CD8-positive, alpha-beta memory T cell (primary cell): ENCODE measurements at places on chromosomes 7 and 10. TPM values are rescaled to one million over a fixed set of nuclear protein-coding genes. Genes with fewer than 3 reads are reported as not detected.

DNA sequence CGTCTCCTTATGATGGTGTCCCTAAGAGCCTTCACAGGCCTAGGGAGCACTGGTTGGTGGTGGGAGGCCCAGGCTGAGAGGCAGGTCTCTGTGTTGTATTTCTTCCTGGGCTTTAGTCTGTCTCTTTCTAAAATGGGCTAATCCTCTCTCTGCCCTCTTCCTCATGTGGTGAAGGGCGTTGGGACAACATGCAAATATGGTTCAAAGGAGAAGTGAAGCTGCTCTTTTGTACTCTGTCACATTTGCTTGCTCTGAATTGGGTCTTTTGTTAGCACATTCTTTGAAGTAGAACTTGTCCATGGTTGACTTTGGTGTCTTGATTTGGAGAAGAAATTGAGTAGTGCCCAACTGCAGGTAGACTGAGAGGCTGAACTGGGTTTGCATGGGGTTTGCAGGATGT lies 814 bp downstream of the HK1 start:
- H3K36me3 ChIP-seq, result no peaks in the 10 kb centered on the region
- no peaks in the 10 kb centered on the region for H3K4me1 ChIP-seq
- H3K27ac ChIP-seq, result no peak overlapping the region
- H3K4me3 ChIP-seq, result no peak overlapping the region
- H3K27me3 ChIP-seq, result no peaks in the 10 kb centered on the region
- no peak for DNase-seq

The PANK1 gene
- 4.9 TPM for total RNA-seq

- no peak overlapping the region for H3K27ac ChIP-seq
- H3K27me3 ChIP-seq, result no peaks in the 10 kb centered on the region
- no peaks in the 10 kb centered on the region for H3K4me1 ChIP-seq
- no peaks in the 10 kb centered on the region for H3K36me3 ChIP-seq
- H3K4me3 ChIP-seq, result no peak overlapping the region
These were observed 57.1 kb downstream of the BPGM start for GRCh38 chr7:134703782-134704181.

DNA sequence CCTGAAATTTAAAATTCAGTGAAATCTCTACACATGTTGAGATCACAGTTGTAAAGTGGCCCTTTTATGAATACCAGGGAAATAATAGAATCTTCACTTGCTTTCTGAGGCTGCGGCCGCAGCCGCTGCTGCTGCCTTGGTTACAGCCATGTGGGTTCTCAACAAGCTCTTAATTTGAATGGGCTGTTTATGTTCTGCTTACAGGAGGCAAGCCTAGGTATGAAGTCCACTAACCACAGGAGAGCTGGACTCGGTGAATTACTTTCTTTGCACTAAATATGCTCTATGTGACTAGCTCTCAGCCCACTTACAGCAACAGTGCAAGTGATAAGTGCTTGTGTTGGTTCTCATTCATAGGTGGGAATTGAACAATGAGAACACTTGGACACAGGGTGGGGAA lies 410.8 kb downstream of the SFMBT2 start:
- DNase-seq, result no peak
- H3K36me3 ChIP-seq, result no peaks in the 10 kb centered on the region
- no peak overlapping the region for H3K4me3 ChIP-seq
- H3K4me1 ChIP-seq, result no peaks in the 10 kb centered on the region
- H3K27ac ChIP-seq, result no peak overlapping the region

GRCh38 chr7:1466524-1467271 lies 7.4 kb upstream of the MICALL2 start:
- H3K4me3 ChIP-seq, result no peak overlapping the region
- H3K4me1 ChIP-seq, result no peaks in the 10 kb centered on the region
- H3K36me3 ChIP-seq, result no peaks in the 10 kb centered on the region
- H3K27ac ChIP-seq, result no peak overlapping the region
- no peak for DNase-seq

The HOXA2 gene
- total RNA-seq, result not detected

DNA sequence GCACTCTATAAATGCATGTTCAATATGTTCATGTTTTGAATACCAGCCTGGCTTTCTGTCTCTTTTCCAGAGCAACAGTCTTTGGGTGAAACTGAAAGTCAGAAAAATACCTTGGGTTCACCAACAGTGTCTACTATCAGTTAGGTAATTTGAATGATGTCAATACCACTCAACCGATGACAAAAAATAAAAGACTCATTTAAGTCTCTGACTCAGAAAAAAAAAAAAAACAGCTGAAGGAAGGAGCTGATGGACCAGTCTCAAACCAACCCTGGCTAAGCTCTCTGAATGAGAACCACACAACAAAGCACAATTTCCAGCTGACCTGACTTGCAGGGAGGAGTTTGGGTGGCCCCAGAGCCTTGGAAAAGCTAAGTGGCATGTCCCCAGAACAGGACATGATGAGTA lies 42.5 kb downstream of the ABLIM1 start:
- no peak for DNase-seq
- H3K36me3 ChIP-seq, result no peaks in the 10 kb centered on the region
- no peak overlapping the region for H3K27ac ChIP-seq
- H3K4me3 ChIP-seq, result no peak overlapping the region
- H3K27me3 ChIP-seq, result no peaks in the 10 kb centered on the region
- no peaks in the 10 kb centered on the region for H3K4me1 ChIP-seq

DNA sequence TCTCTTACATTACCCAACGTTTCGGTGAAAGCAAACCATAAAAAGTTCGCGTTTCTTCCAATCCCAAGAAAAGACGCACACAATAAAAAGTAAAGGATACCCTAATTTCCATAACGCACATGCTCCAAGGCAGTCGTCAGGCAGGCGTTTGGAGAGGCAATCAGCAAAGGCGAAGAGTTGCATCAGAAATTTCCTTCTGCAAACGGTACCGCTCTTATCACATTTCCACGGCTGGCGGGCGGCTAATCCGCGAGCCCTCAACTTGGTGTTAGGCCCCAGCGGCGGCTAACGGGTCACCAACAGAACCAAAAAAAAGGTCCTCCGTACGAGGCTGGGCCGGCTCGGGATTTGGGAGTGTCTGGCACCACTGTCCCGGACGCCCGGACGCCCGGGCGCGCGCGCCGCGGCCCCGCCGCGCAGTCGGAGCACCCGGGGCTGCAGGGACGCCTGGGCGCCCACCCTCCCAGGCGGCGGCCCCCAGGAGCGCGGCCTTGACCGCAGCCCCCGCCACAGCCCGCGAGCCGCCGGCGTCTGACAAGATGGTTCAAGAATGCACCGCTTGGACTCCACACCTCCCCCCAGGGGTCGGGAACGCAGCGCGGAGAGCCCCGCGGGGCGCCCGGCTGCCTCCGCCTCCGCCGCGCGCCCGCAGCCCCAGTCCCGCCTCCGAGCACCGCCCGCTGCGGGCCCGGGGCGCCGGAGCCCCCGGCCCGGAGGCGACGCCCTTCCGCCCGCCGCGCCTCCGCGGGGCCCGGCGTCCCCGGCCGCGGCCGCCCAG lies 9.8 kb upstream of the GRB10 start:
- no peak for DNase-seq
- peak overlapping the region; percentile 41 for H3K4me3 ChIP-seq
- H3K27ac ChIP-seq, result peak overlapping the region; percentile 68
- H3K36me3 ChIP-seq, result no peaks in the 10 kb centered on the region
- peaks cover 6% of the 10 kb centered on the region for H3K4me1 ChIP-seq

The ADARB2 gene
- total RNA-seq, result not detected

DNA sequence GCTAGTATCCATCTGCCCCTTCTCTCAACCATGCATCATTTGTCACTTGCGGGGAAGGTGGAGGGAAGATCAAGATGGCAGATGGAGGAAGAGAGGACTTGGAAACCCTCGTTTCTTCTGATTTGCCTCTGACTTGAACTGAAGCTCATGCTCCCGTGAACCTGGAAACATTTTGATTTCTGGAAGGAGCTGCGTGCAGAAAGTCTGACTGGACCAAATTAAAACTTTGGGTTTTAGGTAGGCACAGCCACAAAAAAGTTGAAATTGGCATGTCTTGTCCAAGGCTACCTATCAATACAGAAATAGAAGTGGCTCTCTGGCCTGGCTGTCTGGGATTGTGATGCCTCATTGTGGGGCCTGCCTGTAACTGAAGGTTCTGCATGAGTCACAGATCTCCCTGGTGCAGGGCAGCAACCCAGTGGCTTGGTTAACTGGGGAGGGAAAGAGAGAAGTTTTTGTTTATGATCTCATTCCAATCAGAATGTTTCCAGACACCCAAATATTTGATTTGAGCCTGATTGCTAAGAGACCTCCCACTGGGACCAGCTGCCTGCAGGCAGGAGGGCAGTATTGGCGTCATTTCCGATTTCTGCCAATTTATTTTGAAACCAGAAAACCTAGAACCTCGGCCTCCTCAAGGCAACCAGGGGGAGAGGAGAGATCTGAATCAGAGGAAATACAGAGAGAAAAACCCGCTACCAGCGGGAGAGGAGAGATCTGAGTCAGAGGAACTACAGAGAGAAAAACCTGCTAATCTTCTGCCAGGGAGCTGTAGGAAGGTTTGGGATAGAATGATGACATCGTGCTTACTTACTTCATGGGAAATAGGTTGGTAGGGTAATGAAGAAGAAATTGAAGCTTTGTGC lies 363.6 kb downstream of the ANKRD30A start:
- no peak overlapping the region for H3K27ac ChIP-seq
- no peak for DNase-seq
- no peaks in the 10 kb centered on the region for H3K36me3 ChIP-seq
- no peaks in the 10 kb centered on the region for H3K4me1 ChIP-seq

DNA sequence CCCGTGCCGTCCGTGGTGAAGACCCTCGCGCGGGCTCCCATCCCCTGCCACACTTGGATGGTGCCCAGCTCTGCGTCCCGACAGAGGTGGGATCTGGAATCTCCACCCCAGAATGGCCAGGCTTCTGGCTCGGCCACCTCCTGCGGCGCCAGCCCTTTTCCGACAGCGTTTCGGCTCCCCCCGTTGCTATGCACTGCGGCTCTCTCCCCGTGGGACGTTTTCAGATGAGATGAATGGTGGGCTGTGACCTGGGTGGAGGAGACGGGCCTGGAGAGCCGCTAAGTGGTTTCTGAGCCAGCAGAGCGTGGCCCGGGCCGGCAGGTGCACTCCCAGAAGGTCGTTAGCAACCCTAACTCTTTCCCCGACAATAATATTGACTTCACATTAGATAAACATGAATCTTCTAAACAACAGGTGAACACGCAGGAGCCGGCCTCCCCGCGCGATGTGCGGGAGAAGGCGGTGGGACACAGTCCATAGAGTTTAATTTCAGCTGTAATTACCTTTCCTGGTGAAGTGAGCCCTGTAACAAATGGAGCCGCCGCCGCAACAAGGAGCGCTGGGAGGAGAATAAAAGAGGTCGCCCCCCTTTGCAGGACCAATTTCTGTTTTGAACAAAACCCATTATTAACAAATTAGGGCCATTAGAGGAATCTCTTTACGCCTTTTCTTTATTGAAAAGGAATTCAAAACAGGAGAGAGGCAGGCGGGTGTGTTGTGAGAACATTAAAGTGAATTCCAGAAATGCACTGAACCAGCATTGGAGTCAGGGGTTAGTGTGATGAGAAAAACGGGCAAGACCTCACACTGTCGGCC lies 294.3 kb upstream of the PFKP start:
- no peak overlapping the region for H3K27ac ChIP-seq
- H3K4me3 ChIP-seq, result no peak overlapping the region
- H3K4me1 ChIP-seq, result no peaks in the 10 kb centered on the region
- no peaks in the 10 kb centered on the region for H3K36me3 ChIP-seq
- no peaks in the 10 kb centered on the region for H3K27me3 ChIP-seq
- DNase-seq, result no peak
